ENCODE measurements at places on chromosomes 7 and 10. TPM values are rescaled to one million over a fixed set of nuclear protein-coding genes. Genes with fewer than 3 reads are reported as not detected.

DNA sequence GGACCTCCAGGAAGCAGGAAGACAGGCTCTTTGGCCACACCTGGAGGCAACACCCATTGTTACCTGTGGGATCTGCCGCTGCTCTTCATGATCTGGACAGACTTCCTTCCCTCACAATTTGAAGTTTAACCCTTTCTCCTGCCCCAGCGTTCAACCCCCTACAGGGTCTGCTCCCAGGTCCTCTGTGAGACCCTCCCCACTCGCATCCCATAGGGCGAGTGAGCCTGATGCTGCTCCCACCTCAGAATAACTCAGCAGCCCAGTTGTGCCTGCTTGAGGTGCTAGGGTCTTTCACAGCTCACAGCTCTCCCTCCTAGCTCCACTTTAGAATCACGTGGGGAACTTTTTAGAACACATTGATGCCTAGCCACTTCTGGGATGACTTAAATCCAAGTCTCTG, 61.8 kb upstream of the C10orf90 start:
- no peak for DNase-seq

DNA sequence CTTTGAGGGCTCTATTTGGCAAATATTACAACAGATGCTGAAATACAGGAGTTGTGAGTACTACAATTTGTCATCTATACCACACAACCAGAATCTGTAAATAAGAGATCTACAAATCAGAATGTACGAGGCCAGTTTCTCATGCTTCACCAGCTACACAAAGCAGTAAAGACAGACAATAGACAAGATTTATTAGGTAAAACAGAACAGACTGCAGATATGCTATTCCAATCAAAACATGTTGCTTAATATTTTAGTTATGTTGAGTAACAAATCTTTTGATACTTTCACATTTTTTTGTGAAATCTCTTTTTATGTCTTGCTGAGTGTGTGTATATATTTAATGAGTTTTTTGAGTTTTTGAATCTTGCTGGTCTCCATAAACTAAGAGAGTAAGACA, 109.1 kb downstream of the CHCHD3 start:
- no peak for DNase-seq

- DNase-seq = no peak
Observed at GRCh38 chr10:11713186-11713743, 28.9 kb upstream of the ECHDC3 start.

DNA sequence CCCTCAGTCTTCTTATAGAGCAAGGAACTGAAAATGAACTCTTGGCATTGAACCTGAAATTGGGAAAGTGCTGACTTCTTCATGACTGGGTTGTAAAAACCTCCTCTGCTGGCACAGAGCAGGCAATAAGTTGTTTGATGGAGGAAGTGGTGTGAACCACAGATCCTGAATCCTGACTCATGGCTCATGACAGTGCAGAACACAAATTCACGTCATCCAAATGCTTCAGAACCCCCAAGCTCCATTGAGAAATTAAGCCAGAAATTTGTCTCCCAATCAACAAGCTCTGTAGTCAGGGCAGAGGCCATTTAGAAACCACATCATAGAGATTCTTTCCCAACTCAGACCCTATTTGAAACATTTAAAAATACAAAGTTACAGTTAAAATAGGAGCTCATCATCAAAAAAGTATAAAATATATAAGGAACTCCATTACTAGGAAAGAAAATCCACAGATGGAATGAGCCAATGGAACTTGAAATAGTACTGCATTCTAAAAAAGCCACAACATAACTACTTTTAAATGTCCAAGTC, 10.3 kb upstream of the STK17A start:
- DNase-seq = peak; percentile 89

- DNase-seq = no peak
Observed at GRCh38 chr7:26337232-26337865, 45.7 kb downstream of the SNX10 start.

GRCh38 chr10:129033790-129034272, 433.2 kb upstream of the MGMT start:
- no peak for DNase-seq

DNA sequence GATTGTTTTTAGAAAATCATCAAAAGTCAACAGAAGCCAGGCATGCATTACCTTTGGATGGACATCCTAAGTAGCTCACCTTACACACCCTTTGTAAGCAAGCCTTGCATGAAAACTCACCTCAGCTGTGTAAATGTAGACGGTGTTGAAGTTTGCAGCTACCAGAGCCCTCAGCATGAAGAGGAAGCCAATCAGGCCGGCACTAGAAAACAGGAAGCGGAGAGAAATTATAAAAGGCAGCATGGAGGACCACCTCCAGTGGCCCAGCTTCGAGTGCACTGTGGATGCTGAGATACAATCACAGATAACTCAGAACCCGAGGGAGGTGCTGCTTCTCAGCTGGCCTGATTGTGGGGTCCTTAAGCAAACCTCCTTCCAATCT, 75.3 kb downstream of the SVOPL start:
- DNase-seq = no peak

GRCh38 chr7:31061185-31061584, 9.1 kb downstream of the ADCYAP1R1 start:
- no peak for DNase-seq

DNA sequence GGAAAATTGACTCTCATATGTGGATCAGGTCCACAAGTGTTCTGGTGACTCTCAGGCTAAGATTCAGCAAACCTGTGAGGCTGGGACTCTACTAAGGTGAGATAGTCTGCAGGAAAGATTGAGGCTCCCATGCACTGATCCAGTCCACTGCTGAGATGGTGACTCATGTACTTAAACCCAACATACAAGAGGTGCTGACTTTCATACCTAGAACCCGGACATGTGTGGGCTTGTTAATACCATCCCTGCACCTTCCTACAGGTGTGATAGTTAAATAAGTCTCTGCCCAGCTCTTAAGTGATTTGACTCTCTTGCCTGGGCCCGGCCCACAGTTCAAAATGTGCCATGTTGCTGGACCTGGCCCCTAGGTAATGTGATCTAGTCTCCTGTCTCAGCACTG, 27.1 kb upstream of the ZNF107 start:
- no peak for DNase-seq

DNA sequence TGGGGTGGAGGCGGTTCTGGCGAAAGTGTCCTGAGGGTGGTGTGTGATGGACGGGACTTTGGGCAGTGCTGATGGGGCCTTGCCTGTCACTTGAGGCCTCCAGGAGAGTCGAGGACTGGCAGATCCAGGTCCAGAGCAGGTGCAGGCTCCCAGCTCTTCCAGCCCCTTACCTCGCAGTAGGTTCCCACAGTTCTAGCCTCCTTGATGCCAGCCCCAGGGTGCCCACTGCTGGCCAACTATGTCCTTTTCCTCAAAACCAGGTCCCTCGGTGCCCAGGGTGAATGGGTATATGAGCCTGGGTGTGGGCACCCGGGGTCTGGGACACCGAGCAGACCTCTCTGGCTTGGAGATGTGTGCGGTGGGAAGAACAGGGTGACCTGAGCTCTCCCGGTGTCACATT, 8.3 kb downstream of the FAM20C start:
- DNase-seq = no peak

DNA sequence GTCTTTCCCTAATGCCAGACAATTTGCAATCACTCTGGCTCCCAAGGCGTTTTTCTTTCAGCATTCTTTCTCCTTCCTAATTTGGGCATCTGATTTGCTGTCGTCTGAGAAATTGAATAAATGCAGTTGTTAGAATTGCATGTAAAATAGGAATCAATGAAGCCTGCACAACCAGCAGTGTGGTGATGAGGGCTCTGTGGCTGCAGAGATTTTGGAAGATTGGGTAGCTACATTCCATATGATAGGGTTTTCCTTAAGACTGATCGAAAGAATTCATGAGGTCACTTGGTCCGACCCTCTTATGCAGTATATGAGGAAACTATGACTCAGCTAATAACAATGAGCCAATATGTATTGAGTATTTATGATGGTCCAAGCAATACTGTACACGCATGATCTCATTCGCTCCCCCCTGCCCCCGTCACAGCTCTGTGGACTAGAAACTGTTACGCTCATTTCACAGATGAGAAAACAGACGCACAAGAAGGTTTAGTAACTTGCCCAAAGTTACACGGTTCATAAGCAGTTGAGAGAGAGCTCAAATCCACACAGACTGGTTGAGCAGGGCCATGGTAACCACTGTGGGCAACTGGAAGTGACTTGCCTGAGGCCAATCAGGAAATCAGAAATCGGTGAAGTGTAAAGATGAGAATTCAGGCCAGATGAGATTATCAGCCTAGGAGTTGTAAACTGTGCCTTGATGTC, 527.2 kb downstream of the GATA3 start:
- DNase-seq = no peak

GRCh38 chr10:29174389-29174788, 114.5 kb upstream of the LYZL1 start:
- no peak for DNase-seq

DNA sequence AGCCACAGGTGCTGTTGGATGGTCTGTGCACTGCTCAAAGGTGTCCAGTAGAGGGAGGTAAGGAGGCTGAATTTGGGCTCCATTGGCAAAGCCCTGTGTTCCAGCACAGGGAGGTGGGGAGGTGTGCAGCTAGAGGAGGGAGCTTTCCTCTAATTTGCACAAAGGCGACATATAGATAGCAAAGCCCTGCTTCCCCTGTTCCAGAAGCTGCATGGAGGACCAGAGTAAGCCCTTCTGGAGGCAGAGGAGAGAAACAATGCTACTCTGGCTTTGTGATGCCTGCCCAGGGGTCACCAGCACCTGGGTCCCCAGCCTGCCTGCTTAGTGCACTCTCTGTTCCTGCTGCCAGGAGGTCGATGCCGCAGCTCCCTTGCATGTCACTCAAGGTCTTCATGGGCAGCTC, 3.4 kb upstream of the ARHGAP22 start:
- DNase-seq = no peak

DNA sequence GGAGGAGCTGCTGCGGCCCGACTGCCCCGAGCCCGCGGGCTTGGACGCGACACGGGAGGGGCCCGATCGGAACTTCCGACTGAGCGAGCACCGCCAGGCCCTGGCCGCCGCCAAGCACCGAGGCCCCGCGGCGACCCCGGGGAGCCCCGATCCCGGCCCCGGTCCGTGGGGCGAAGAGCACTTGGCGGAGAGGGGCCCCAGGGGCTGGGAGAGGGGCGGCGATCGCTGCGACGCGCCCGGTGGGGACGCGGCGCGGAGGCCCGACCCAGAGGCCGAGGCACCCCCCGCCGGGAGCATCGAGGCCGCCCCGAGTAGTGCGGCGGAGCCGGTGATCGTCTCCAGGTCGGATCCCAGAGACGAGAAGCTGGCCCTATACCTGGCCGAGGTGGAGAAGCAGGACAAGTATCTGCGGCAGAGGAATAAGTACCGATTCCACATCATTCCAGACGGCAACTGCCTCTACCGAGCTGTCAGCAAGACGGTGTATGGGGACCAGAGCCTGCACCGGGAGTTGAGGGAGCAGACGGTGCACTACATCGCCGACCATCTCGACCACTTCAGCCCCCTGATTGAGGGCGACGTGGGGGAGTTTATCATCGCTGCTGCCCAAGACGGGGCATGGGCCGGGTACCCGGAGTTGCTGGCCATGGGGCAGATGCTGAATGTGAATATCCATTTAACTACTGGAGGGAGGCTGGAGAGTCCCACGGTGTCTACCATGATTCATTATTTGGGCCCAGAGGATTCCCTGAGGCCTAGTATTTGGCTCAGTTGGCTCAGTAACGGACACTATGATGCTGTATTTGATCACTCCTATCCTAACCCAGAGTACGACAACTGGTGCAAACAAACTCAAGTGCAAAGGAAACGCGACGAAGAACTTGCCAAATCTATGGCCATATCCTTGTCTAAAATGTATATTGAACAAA, 1.4 kb downstream of the OTUD1 start:
- no peak for DNase-seq

GRCh38 chr7:11831736-11832495, at the start of gene THSD7A:
Gene THSD7A, minus strand, starts transcription at chr7:11832198. Its CDS starts 252 bp downstream, at chr7:11831946.
- DNase-seq = no peak

DNA sequence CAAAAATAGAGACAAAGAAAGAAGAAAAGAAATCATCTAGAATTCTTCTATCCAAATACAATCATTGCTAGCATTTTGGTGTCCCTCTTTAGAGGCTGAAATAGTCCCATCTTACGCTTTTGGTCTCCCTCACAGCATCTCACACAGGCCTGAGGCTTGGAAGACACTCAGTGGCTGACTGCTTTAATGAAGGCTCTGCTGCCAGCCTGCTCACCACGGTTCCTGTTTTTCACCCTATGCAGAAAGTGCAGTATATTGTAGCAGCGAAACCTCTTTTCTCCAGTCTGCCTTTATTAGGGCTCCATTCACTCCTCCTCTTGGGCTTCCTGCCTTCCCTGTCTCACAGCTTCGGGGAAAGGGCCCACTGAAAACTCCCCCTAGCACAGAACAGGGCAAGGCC, 102.2 kb downstream of the JCAD start:
- no peak for DNase-seq

- no peak for DNase-seq
Observed at GRCh38 chr7:96778263-96778662, 68.6 kb upstream of the SEM1 start.

DNA sequence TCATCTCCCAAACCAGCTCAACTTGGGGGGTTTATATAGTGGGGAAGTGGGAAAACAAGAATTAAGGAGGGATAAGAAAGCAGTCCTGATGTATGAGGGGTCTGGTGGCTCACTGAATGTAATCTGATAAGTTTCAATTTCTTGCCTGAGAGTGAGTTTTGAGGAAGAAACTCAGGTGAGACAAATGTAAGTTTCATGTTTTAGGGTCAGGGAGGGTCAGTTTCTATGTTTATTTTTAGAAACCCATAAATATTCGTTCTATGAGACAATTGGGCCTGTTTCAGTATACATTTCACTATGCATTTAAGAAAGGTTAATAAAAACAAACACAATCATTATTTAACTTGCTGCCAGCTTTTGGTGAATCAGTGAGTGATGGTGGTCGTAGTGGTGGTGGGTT, 128.0 kb upstream of the MBL2 start:
- no peak for DNase-seq

DNA sequence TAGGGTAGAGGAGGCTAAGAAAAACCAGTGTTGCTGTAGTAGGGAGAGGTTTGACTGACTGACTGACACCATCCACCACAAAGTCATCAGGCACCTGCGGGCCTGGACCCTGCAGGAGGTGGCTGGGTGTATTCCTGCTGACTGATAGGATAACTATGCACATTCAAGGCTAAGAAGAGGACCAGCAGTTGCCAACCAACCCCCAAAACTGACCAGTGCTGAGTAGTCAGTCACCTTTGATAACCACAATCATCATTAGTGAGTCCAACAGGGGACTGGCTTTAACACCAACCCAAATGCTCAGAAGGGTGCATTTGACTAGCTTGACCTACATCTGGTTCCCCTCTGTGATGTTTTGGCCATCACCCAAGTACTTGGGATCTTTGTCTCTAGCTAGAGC, 30.5 kb downstream of the PLXNA4 start:
- DNase-seq = no peak

SLC26A3 gene
- not detected for total RNA-seq

AHCYL2 gene
- 12.4 TPM for total RNA-seq

CNNM2 gene
- 2.8 TPM for total RNA-seq

OR6V1 gene
- not detected for total RNA-seq

TAS2R41 gene
- total RNA-seq = not detected

HOXA1 gene
- total RNA-seq = 2.5 TPM

RPEL1 gene
- total RNA-seq = not detected

SPAM1 gene
- not detected for total RNA-seq

AFAP1L2 gene
- 3.4 TPM for total RNA-seq

HMX3 gene
- not detected for total RNA-seq

All from glomerular endothelial cell (primary cell).